Activated T-helper 17 cell treated with anti-CD3 and anti-CD28 coated beads, Interleukin-2, amount 50 U/mL, for 72 hours (primary cell): ENCODE measurements at places on chromosomes 1 and 21. TPM values are rescaled to one million over a fixed set of nuclear protein-coding genes. Genes with fewer than 3 reads are reported as not detected.
A peak's percentile ranks its signal among the peaks of the same experiment; 100 is the strongest.

DNA sequence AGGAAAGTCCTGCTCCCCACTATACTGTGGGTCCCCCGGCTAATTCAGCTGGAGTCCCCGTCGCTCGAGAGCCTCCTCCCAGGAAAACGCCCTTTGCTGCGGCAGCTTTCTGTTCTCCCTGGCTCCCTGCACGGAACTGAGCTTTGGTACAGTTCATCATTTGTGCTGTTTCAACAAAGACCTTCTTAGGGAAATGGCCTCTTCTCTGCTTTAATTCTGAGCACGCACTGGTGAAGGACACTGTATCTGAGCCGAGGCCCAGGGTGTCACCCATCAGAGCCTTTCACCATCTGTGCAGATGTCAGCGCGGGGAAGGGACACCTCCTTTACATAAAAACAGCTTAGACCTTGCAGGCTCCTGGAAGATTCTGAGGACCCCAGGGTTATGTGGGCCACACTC, 13.5 kb upstream of the PEX10 start:
- no peak overlapping the region for H3K4me3 ChIP-seq
- ATAC-seq = no peak
- H3K4me1 ChIP-seq = no peaks in the 10 kb centered on the region
- no peaks in the 10 kb centered on the region for H3K27me3 ChIP-seq
- no peaks in the 10 kb centered on the region for H3K36me3 ChIP-seq

Gene DYNLT4
- 0.56 TPM for total RNA-seq

DNA sequence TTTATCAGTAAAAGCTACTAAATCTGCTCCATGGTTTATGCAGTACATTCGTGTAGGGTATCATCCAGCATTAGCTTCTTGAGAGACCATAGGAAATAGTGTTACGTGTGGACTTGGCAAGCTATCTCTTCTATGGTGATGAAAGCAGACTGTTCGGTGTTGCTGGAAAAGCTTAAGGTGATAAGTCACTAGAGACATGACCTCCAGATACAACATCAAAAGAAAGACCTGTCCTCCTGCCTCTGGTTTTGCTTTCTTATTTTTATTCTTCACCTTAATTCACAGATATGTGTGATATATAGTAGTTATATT, 53.5 kb upstream of the S1PR1 start:
- peak overlapping the region; percentile 51 for H3K4me3 ChIP-seq
- no peaks in the 10 kb centered on the region for H3K27me3 ChIP-seq
- H3K27ac ChIP-seq = peak overlapping the region; percentile 62
- H3K36me3 ChIP-seq = peaks cover 12% of the 10 kb centered on the region
- ATAC-seq = no peak
- peaks cover 48% of the 10 kb centered on the region for H3K4me1 ChIP-seq

- H3K27me3 ChIP-seq = peaks cover 5% of the 10 kb centered on the region
- no peak overlapping the region for H3K4me3 ChIP-seq
- ATAC-seq = no peak
These were observed 77.8 kb downstream of the TNR start for GRCh38 chr1:175665616-175666015.

GRCh38 chr1:8415526-8416278, 97.8 kb downstream of the SLC45A1 start:
- H3K27ac ChIP-seq = peak overlapping the region; percentile 3
- H3K36me3 ChIP-seq = peaks cover 57% of the 10 kb centered on the region
- peaks cover 33% of the 10 kb centered on the region for H3K4me1 ChIP-seq
- no peaks in the 10 kb centered on the region for H3K27me3 ChIP-seq

GRCh38 chr1:224170748-224171478, 12.1 kb upstream of the DEGS1 start:
- peak; percentile 33 for ATAC-seq
- peak overlapping the region; percentile 72 for H3K4me3 ChIP-seq
- no peaks in the 10 kb centered on the region for H3K27me3 ChIP-seq
- H3K36me3 ChIP-seq = no peaks in the 10 kb centered on the region
- peak overlapping the region; percentile 1 for H3K27ac ChIP-seq

DNA sequence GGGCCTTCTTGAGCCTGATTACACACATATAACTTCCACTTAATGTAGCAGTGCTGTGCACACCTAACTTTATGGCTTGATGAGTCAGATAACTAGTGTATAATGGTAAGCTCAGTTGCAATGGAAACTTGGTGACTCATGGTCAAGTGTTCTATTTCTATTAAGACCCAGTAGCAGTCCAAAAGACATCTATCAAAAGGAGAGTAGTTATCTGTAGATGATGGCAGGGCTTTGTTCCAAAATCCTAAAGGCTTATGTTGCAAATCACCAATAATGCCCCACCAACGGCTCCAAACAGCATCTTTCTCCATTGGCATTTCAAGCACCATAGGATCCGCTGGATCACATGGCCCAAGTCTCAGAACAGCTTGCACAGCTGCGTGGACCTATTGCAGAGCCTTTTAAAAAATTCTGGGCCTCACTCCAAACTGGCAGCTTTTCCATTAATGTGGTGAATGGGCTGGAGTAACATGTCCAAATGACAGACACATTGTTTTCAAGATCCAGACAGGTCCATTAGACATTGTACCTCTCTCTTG, 566.8 kb upstream of the USP24 start:
- H3K4me1 ChIP-seq = no peaks in the 10 kb centered on the region
- H3K27me3 ChIP-seq = no peaks in the 10 kb centered on the region
- H3K27ac ChIP-seq = no peak overlapping the region

Gene CRABP2
- 4.4 TPM for total RNA-seq

DNA sequence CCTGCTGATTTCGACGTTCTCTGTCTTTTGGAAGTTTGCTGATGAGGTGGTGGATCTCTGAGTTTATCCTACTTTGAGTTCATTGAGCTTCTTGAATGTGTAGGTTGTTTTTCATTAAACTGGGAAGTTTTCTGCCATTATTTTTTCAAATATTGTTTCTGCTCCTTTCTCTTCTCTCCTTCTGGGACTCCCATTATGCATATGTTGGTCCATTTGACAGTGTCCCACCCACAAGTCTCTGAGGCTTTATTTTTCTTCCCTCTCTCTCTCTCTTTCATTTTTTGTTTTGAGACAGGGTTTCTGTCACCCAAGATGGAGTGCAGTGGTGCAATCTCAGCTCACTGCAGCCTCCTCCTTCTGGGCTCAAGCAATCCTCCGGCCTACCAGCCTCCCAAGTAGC, 11.7 kb downstream of the TNFRSF18 start:
- H3K4me3 ChIP-seq = peak overlapping the region; percentile 13
- H3K27me3 ChIP-seq = no peaks in the 10 kb centered on the region
- peak overlapping the region; percentile 61 for H3K27ac ChIP-seq
- no peaks in the 10 kb centered on the region for H3K36me3 ChIP-seq
- no peak for ATAC-seq

DNA sequence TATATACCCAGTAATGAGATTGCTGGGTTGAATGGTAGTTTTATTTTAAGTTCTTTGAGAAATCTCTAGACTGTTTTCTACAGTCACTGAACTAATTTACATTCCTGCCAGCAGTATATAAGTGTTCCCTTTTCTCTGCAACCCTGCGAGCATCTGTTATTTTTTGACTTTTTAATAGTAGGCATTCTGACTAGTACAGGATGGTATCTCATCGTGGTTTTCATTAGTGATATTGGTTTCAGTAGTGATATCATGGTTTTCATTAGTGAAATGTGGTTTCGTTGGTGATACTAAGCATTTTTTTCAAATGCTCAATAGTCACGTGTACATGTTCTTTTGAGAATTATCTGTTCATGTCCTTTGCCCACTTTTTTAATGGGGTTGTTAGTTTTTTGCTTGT, 316.8 kb downstream of the PTBP2 start:
- no peak overlapping the region for H3K27ac ChIP-seq
- no peak overlapping the region for H3K4me3 ChIP-seq
- no peaks in the 10 kb centered on the region for H3K36me3 ChIP-seq

Gene DCDC2B
- total RNA-seq = 0.37 TPM

DNA sequence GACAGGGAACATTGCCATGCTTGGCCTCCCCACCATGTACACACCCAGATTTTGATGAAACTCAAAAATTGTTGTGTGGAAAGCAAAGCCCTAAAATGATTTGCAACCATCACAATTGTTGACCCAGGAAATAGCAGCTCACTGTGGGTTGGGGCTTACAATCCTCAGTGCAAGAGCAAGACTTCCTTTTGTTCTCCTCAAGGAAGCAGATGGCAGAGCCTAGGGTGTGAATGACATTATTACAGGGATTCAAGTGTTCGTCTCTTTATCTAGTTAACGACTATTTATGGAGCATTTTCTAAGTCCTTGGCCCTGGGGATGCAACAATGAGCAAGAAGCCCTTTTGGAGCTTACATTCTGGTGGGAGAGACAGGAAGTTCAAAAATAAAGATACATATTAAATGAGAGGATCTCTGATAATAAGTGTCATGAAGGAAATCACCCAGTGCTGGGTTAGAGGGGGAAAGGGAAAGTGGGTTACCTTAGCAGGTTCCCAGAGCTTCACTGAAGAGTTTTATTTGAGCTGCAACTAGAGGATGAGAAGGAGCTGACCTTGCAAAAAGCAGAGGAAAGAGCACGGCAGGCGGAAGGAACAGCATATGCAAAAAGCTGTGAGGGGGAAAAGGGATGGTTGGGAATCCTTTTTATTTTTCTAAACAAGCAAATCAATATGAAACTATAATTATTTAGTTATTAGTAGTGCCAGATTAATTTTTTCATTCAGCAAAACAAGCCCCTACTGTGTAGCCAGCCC, 38.5 kb upstream of the ID3 start:
- H3K36me3 ChIP-seq = no peaks in the 10 kb centered on the region
- ATAC-seq = no peak
- peak overlapping the region; percentile 35 for H3K4me3 ChIP-seq

DNA sequence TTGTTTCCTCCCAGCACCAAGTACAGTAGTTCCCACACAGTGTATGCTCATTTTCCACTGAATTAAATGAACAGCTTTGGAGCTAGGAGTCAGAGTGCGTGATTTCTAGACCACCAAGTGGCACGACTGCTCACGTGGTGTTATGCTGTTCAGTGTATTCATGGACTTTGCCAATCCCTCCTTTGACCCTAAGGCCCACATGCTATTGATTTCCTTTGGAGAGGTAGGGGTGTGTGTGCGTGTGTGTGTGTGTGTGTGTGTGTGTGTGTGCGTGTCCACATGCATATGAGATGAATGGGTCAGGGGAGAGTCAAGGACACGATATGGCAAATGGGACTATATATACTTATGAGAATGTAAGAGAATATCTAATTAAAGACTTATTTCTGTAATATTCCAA, 177.2 kb downstream of the LMX1A start:
- H3K27ac ChIP-seq = no peak overlapping the region
- H3K36me3 ChIP-seq = no peaks in the 10 kb centered on the region
- H3K4me1 ChIP-seq = no peaks in the 10 kb centered on the region
- H3K27me3 ChIP-seq = peaks cover 11% of the 10 kb centered on the region
- H3K4me3 ChIP-seq = no peak overlapping the region
- ATAC-seq = no peak

DNA sequence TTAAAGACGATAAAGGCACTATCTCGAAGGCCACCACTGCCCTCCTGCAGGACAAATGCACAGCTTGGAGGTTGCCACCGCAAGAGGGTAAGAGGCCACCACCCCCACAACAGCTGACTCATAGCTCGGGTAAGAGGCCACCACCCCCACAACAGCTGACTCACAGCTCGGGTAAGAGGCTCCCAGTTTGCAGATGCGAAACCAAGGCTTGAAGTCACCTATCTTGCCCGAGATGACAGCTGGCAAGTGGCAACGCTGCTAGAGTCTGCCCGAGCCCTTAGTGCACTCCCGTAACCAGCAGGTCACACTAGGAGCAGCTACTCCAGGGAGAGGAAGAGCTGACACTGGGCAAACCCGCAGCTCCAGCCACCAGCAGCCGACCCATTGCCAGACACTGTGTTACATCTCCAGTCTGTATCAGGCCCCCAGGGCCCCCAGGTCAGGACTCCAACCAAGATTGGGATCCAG, 17.1 kb upstream of the SPSB1 start:
- H3K4me3 ChIP-seq = peak overlapping the region; percentile 34
- H3K27me3 ChIP-seq = no peaks in the 10 kb centered on the region
- peak; percentile 91 for ATAC-seq
- H3K4me1 ChIP-seq = peaks cover 24% of the 10 kb centered on the region
- H3K27ac ChIP-seq = peak overlapping the region; percentile 28
- no peaks in the 10 kb centered on the region for H3K36me3 ChIP-seq

Gene PRR9
- total RNA-seq = not detected

- no peaks in the 10 kb centered on the region for H3K27me3 ChIP-seq
- H3K4me3 ChIP-seq = no peak overlapping the region
These were observed 102.7 kb upstream of the C21orf91 start for GRCh38 chr21:17921579-17922530.

Gene SLC37A1
- total RNA-seq = 17.7 TPM
